ENCODE measurements at places on chromosomes 4 and X. TPM values are rescaled to one million over a fixed set of nuclear protein-coding genes. Genes with fewer than 3 reads are reported as not detected.

PNMA3 gene
- total RNA-seq: 2.2 TPM

MTTP gene
- not detected for total RNA-seq

PDLIM3 gene
- not detected for total RNA-seq

NAA11 gene
- not detected for total RNA-seq

JCHAIN gene
- not detected for total RNA-seq

ADH1B gene
- total RNA-seq: not detected

GPC4 gene
- not detected for total RNA-seq

AMOT gene
- total RNA-seq: 0.38 TPM

KDR gene
- not detected for total RNA-seq

- no peak overlapping the region for H3K27ac ChIP-seq
- no peak overlapping the region for H3K4me3 ChIP-seq
- peaks cover 23% of the 10 kb centered on the region for H3K4me1 ChIP-seq
Measured at GRCh38 chr4:912548-913279, 19.4 kb downstream of the GAK start.

- no peaks in the 10 kb centered on the region for H3K4me1 ChIP-seq
- no peaks in the 10 kb centered on the region for H3K36me3 ChIP-seq
- DNase-seq: no peak
Measured at GRCh38 chr4:155966731-155967395, 13.2 kb upstream of the CTSO start.

GRCh38 chr4:8269535-8270417 lies at the start of gene HTRA3:
Gene HTRA3, plus strand, starts transcription at chr4:8269754. Its CDS starts 215 bp downstream, at chr4:8269969.
- H3K36me3 ChIP-seq: no peaks in the 10 kb centered on the region
- peaks cover 28% of the 10 kb centered on the region for H3K27me3 ChIP-seq
- H3K27ac ChIP-seq: no peak within 1 kb of the TSS
- peaks cover 1% of the 10 kb centered on the region for H3K4me1 ChIP-seq
- H3K4me3 ChIP-seq: no peak within 1 kb of the TSS

DNA sequence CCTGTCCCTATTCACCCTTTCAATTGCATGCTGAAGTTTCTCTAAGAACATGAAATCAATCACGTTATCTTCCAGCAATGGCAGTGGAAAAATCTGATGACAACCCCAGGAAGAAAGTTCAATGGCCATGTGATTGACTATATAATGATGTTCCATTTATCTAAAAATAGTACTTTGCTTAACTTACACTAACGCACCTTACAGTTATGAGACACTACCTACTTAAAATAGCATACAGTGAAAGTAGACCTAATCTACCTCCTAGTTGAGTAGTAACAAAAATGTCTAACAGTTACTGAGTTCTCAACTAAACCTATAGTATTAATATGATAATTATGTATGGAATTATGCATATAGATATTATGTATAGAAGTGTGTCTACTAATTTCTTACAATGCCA lies 28.6 kb upstream of the PGM2 start:
- no peaks in the 10 kb centered on the region for H3K36me3 ChIP-seq
- no peak overlapping the region for H3K27ac ChIP-seq
- H3K27me3 ChIP-seq: peaks cover 36% of the 10 kb centered on the region
- H3K4me3 ChIP-seq: no peak overlapping the region
- no peaks in the 10 kb centered on the region for H3K4me1 ChIP-seq
- DNase-seq: no peak

DNA sequence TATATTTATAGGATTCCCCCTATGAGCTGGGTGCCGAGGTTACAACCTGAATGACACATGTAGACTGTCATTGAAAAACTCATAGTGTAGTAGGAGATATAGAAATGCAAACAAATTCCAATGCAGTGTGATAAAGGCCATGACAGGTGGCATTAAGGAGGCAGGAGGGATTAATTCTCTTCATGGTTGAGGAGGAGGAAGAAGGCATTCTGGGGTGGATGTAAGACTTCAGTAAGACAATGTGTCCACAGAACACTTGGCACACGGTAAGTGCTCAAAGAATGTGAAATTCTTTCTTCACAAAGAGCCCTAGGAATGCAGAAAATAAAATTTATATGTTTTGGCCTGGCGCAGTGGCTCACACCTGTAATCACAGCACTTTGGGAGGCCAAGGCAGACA lies 136.5 kb downstream of the RBM47 start:
- no peaks in the 10 kb centered on the region for H3K4me1 ChIP-seq
- H3K27me3 ChIP-seq: peaks cover 20% of the 10 kb centered on the region
- DNase-seq: no peak
- no peak overlapping the region for H3K27ac ChIP-seq

DNA sequence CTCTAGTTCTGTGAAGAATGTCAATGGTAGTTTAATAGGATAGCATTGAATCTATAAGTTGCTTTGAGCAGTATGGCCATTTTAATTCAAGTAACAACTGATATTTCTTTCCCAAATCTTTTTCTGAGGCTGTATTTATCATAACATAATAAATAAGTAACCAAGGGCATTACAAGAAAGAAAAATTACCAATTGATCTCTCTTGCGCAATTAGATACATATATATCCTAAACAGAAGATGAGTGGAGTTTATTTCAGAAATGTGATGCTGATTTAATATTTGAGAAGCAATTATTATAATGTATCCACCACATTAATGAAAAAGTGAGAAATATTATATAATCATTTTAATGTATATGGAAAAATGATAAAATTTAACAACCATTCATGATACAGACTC lies 802.5 kb upstream of the AGA start:
- no peak overlapping the region for H3K27ac ChIP-seq
- H3K27me3 ChIP-seq: no peaks in the 10 kb centered on the region
- no peak overlapping the region for H3K4me3 ChIP-seq
- DNase-seq: no peak

DNA sequence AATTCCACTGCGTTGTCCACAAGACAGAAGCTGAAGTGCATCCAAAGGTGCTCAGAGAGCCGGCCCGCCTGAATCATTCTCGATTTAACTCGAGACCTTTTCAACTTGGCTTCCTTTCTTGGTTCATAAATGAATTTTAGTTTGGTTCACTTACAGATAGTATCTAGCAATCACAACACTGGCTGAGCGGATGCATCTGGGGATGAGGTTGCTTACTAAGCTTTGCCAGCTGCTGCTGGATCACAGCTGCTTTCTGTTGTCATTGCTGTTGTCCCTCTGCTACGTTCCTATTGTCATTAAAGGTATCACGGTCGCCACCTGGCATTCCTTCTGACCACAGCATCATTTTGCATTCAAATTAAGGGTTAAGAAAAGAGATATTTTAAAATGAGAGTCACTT lies 115.5 kb downstream of the NFKB1 start:
- H3K27ac ChIP-seq: peak overlapping the region; percentile 50
- H3K36me3 ChIP-seq: peaks cover 54% of the 10 kb centered on the region
- H3K4me3 ChIP-seq: no peak overlapping the region
- DNase-seq: no peak
- peaks cover 65% of the 10 kb centered on the region for H3K4me1 ChIP-seq

- peaks cover 40% of the 10 kb centered on the region for H3K27me3 ChIP-seq
- H3K4me3 ChIP-seq: no peak overlapping the region
- H3K36me3 ChIP-seq: peaks cover 4% of the 10 kb centered on the region
- H3K27ac ChIP-seq: no peak overlapping the region
Measured at GRCh38 chr4:168881781-168882420, 128.2 kb downstream of the CBR4 start.

DNA sequence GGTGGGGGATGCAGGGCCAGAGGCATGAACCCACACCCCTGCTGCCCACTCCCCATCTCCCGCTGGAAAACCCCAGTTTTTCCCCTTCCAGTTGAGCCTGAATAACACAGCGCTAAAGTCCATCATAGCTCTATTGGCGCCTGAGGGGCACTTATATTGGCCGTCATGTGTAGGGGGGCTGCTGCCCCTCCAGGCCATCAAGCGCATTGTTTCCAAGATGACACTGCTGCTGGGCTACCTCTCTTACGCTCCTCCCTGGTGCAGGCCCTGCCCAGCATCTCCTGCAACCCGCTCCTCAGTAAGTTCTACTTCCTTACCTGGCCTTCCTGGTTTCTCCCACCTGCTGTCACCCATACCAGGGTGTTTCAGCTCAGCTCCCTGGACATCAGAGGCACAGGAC lies 205.0 kb upstream of the RPL34 start:
- H3K27ac ChIP-seq: no peak overlapping the region
- no peaks in the 10 kb centered on the region for H3K4me1 ChIP-seq
- DNase-seq: no peak
- H3K27me3 ChIP-seq: peaks cover 2% of the 10 kb centered on the region

- DNase-seq: no peak
- no peaks in the 10 kb centered on the region for H3K36me3 ChIP-seq
- peaks cover 11% of the 10 kb centered on the region for H3K4me1 ChIP-seq
- H3K27me3 ChIP-seq: no peaks in the 10 kb centered on the region
- no peak overlapping the region for H3K4me3 ChIP-seq
Measured at GRCh38 chrX:24085101-24085500, 30.3 kb downstream of the EIF2S3 start.

GRCh38 chr4:35725131-35725530 lies 519.2 kb downstream of the ARAP2 start:
- DNase-seq: no peak
- no peaks in the 10 kb centered on the region for H3K36me3 ChIP-seq
- H3K27me3 ChIP-seq: no peaks in the 10 kb centered on the region
- no peak overlapping the region for H3K27ac ChIP-seq
- no peak overlapping the region for H3K4me3 ChIP-seq

- no peak overlapping the region for H3K27ac ChIP-seq
- H3K4me1 ChIP-seq: no peaks in the 10 kb centered on the region
- no peaks in the 10 kb centered on the region for H3K27me3 ChIP-seq
- H3K4me3 ChIP-seq: no peak overlapping the region
- H3K36me3 ChIP-seq: no peaks in the 10 kb centered on the region
- DNase-seq: no peak
Measured at GRCh38 chr4:31844350-31844749, 1124.2 kb downstream of the PCDH7 start.

DNA sequence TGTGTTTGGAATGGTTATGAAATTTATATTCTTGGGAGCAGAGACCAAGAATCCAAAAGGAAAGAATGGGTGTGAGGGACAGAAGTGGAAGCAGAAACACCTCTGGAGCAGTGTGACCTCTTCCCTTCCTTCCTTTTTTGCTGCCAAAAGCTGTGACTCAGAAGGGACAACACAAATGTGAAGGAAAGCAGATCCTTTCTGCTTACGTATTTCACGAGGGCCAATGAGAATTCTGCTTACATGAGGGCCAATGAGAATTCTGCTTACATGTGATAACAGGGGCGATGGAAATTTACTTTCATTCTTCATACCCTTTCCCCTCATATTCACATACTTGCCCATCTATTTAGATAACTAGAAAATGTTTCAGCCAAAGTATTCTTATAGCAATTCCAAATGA lies 404.6 kb downstream of the PRDM5 start:
- no peak overlapping the region for H3K4me3 ChIP-seq
- no peaks in the 10 kb centered on the region for H3K36me3 ChIP-seq
- H3K27ac ChIP-seq: no peak overlapping the region
- H3K27me3 ChIP-seq: no peaks in the 10 kb centered on the region

GRCh38 chrX:136687457-136687856 lies 39.5 kb downstream of the CD40LG start:
- no peaks in the 10 kb centered on the region for H3K27me3 ChIP-seq
- peak overlapping the region; percentile 59 for H3K27ac ChIP-seq
- H3K4me3 ChIP-seq: no peak overlapping the region
- no peak for DNase-seq

DNA sequence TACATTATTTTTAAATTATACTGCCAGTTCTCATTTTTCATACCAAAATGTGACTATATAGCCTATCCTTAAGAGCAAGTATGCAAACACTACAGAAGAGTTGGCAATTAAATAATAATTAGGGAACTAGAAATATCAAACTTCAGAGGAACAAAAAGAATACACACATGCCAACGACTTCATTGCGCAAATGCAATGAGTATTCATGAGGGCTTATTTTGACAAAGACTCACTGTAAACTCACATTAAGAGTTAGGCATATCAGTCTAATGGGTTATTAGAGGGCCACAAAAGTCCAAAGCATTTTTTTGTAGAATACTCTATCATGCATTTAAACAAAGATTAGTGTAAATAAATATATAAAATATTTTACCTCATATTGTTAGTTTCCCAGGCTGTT lies 31.6 kb downstream of the SLC10A7 start:
- no peaks in the 10 kb centered on the region for H3K27me3 ChIP-seq
- no peak overlapping the region for H3K4me3 ChIP-seq
- peaks cover 17% of the 10 kb centered on the region for H3K4me1 ChIP-seq
- peaks cover 26% of the 10 kb centered on the region for H3K36me3 ChIP-seq

GRCh38 chr4:20883677-20884076 lies 183.4 kb downstream of the PACRGL start:
- no peaks in the 10 kb centered on the region for H3K4me1 ChIP-seq
- no peak overlapping the region for H3K27ac ChIP-seq
- no peaks in the 10 kb centered on the region for H3K27me3 ChIP-seq
- no peak for DNase-seq
- no peaks in the 10 kb centered on the region for H3K36me3 ChIP-seq

- no peaks in the 10 kb centered on the region for H3K4me1 ChIP-seq
- H3K36me3 ChIP-seq: peaks cover 2% of the 10 kb centered on the region
Measured at GRCh38 chr4:38424151-38424871, 239.7 kb upstream of the KLF3 start.

- no peaks in the 10 kb centered on the region for H3K36me3 ChIP-seq
- H3K4me3 ChIP-seq: no peak overlapping the region
- DNase-seq: no peak
- no peak overlapping the region for H3K27ac ChIP-seq
- H3K27me3 ChIP-seq: no peaks in the 10 kb centered on the region
- no peaks in the 10 kb centered on the region for H3K4me1 ChIP-seq
Measured at GRCh38 chrX:27706526-27706925, 101.3 kb upstream of the MAGEB10 start.

GRCh38 chrX:134622056-134622812 lies 36.0 kb downstream of the PLAC1 start:
- peaks cover 8% of the 10 kb centered on the region for H3K27me3 ChIP-seq
- H3K27ac ChIP-seq: peak overlapping the region; percentile 24
- H3K36me3 ChIP-seq: peaks cover 2% of the 10 kb centered on the region

GRCh38 chr4:15333692-15334633 lies 93.9 kb upstream of the C1QTNF7 start:
- DNase-seq: no peak
- peaks cover under 1% of the 10 kb centered on the region for H3K27me3 ChIP-seq
- no peaks in the 10 kb centered on the region for H3K36me3 ChIP-seq
- no peak overlapping the region for H3K27ac ChIP-seq

DNA sequence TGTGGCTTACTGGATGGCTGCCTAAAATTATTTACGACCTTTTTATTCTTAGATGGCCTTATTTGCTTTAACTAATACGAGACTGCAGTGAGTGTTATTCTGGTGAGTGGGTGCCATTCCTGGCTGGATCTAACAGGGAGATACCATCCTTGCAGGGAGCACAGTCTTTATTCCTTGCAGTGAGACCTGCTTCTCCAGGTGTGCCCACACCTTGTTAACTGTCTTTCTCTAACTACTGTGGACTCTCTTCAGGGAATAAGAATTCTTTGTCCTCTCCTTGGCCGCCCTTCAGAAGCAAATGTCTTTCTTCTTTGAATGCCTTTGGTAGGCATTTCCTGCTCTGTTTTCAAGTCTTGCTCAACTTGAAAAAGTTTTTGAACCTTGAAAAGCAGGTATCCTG lies 34.1 kb upstream of the STOX2 start:
- peaks cover 20% of the 10 kb centered on the region for H3K27me3 ChIP-seq
- no peak for DNase-seq
- H3K4me1 ChIP-seq: no peaks in the 10 kb centered on the region
- no peak overlapping the region for H3K4me3 ChIP-seq
- H3K27ac ChIP-seq: no peak overlapping the region

GRCh38 chr4:27293831-27294230 lies 433.2 kb downstream of the STIM2 start:
- no peak overlapping the region for H3K27ac ChIP-seq
- no peaks in the 10 kb centered on the region for H3K4me1 ChIP-seq
- H3K27me3 ChIP-seq: no peaks in the 10 kb centered on the region
- H3K4me3 ChIP-seq: no peak overlapping the region

Measured in activated CD8-positive, alpha-beta memory T cell treated with anti-CD3 and anti-CD28 coated beads, Interleukin-2, amount 10 ng/mL, durations not matched to agents 7 days and 5 days (primary cell).